Neural crest cell (in vitro differentiated cells): ENCODE measurements at places on chromosomes 4 and X. TPM values are rescaled to one million over a fixed set of nuclear protein-coding genes. Genes with fewer than 3 reads are reported as not detected.
A peak's percentile ranks its signal among the peaks of the same experiment; 100 is the strongest.

Gene FGA
- not detected in 2 replicates for total RNA-seq

GRCh38 chr4:147793569-147794313, 61.9 kb downstream of the ARHGAP10 start:
- no peak overlapping the region for H3K4me3 ChIP-seq
- no peaks in the 10 kb centered on the region for H3K4me1 ChIP-seq
- DNase-seq = no peak
- no peaks in the 10 kb centered on the region for H3K36me3 ChIP-seq

Gene RIPPLY1
- not detected in 2 replicates for total RNA-seq

Gene IQSEC2
- total RNA-seq = 0.96 and 1.7 TPM in 2 replicates

GRCh38 chrX:134622056-134622812, 36.0 kb downstream of the PLAC1 start:
- no peak overlapping the region for H3K4me3 ChIP-seq
- no peak for DNase-seq
- H3K27ac ChIP-seq = no peak overlapping the region
- H3K36me3 ChIP-seq = no peaks in the 10 kb centered on the region
- peaks cover 6% of the 10 kb centered on the region for H3K4me1 ChIP-seq

DNA sequence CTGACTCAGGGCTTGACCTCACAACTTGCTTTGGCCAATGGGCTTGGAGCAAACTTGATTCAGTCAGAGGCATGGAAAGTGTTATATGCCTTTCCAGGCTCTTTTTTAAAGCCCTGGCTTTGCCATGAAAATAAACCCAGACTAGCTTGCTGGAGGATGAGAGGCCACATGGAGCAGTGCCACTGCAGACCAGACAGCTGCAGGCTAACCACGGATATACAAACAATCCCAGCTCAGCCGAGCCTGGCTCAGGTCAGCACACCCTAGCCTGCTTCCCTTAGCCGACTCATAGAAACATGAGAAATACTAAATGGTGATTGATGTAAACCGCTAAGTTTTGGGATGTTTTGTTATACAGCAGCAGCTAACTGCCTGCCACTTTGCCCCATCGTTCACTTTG, 345.1 kb downstream of the ARHGAP10 start:
- H3K4me3 ChIP-seq = no peak overlapping the region
- no peaks in the 10 kb centered on the region for H3K27me3 ChIP-seq
- peaks cover 5% of the 10 kb centered on the region for H3K36me3 ChIP-seq
- no peaks in the 10 kb centered on the region for H3K4me1 ChIP-seq
- no peak overlapping the region for H3K27ac ChIP-seq
- DNase-seq = no peak

GRCh38 chrX:10110316-10110935, 46.3 kb upstream of the CLCN4 start:
- peak overlapping the region; percentile 80 for H3K27ac ChIP-seq
- H3K4me3 ChIP-seq = no peak overlapping the region
- peaks cover 25% of the 10 kb centered on the region for H3K4me1 ChIP-seq
- no peaks in the 10 kb centered on the region for H3K27me3 ChIP-seq

DNA sequence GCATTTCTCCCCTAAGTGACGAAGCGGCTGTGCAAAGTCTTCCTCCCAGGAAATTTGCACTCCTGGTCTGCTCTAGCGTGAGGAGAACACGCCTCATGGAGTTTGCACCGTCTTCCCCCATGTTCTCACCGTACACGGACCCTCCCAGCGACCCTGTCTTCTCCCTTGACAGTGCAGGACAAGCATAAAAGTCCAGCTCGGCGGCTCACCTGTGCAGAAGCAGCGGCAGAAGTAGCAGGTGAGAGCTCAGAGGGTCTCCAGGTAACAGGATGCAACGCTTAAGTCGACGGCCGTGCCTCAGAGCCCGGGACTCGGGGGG, 314 bp downstream of the P2RY8 start:
- H3K4me3 ChIP-seq = no peak overlapping the region
- H3K27ac ChIP-seq = no peak overlapping the region
- no peaks in the 10 kb centered on the region for H3K4me1 ChIP-seq

DNA sequence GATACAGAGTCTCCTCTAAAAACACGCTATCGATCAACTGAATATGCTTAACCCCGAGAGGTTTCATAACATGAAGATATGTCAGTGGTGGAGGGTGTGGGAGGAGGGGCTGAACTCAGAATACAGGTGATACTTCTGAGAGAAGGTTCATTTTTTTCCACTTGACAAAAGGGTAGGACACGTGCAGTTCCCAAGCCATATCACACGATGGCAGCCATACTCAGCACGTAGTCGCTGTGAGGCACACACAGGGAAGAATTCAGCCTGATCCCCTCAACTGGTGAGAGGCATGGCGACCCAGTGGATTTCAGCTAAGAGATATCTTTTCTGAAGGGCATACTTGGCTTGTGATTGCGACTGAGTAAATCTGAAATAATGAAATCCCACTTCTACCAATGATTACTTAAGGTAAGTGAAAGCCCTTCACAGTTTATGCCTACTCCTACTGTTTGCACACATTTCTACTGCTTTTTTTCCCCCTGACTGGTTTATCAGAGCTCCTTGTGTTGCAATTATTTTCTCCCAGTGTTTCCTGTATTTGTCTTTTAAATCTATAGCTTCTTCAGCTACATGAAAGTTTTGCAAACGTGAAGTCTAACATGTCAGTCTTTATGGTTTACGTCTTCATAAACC, 133.1 kb downstream of the CORIN start:
- no peak overlapping the region for H3K27ac ChIP-seq
- no peaks in the 10 kb centered on the region for H3K36me3 ChIP-seq
- peak; percentile 36 for DNase-seq

Gene ZCCHC12
- total RNA-seq = 2.8 and 3.7 TPM in 2 replicates

- H3K27ac ChIP-seq = no peak overlapping the region
- no peak overlapping the region for H3K4me3 ChIP-seq
- no peaks in the 10 kb centered on the region for H3K4me1 ChIP-seq
- no peak for DNase-seq
These were observed 22.3 kb upstream of the EMCN start for GRCh38 chr4:100540131-100540530.

GRCh38 chrX:140608111-140608510, 101.4 kb upstream of the LINC00632 start:
- H3K36me3 ChIP-seq = no peaks in the 10 kb centered on the region
- no peak for DNase-seq
- no peaks in the 10 kb centered on the region for H3K4me1 ChIP-seq
- no peak overlapping the region for H3K27ac ChIP-seq
- no peaks in the 10 kb centered on the region for H3K27me3 ChIP-seq
- H3K4me3 ChIP-seq = no peak overlapping the region

Gene CSN1S1
- not detected in 2 replicates for total RNA-seq

GRCh38 chrX:39740078-39740477, 357.7 kb downstream of the BCOR start:
- H3K27me3 ChIP-seq = no peaks in the 10 kb centered on the region
- DNase-seq = no peak
- no peaks in the 10 kb centered on the region for H3K4me1 ChIP-seq
- H3K4me3 ChIP-seq = no peak overlapping the region
- H3K27ac ChIP-seq = no peak overlapping the region
- H3K36me3 ChIP-seq = no peaks in the 10 kb centered on the region

Gene FGF2
- total RNA-seq = 14.6 and 14.8 TPM in 2 replicates

Gene MTMR8
- total RNA-seq = 4.0 and 5.3 TPM in 2 replicates

Gene SH3BGRL
- 74.9 and 78.7 TPM in 2 replicates for total RNA-seq

Gene CXCR3
- total RNA-seq = not detected in 2 replicates

GRCh38 chr4:151197247-151197646, 79.7 kb upstream of the PRSS48 start:
- H3K4me3 ChIP-seq = peak overlapping the region; percentile 11
- H3K27me3 ChIP-seq = no peaks in the 10 kb centered on the region
- DNase-seq = no peak
- H3K4me1 ChIP-seq = peaks cover 43% of the 10 kb centered on the region
- H3K36me3 ChIP-seq = peaks cover 4% of the 10 kb centered on the region
- H3K27ac ChIP-seq = peak overlapping the region; percentile 15

- peaks cover 40% of the 10 kb centered on the region for H3K4me1 ChIP-seq
- H3K36me3 ChIP-seq = peaks cover 2% of the 10 kb centered on the region
- H3K4me3 ChIP-seq = peak overlapping the region; percentile 88
These were observed 6.2 kb downstream of the MSX1 start for GRCh38 chr4:4865705-4866123.

Gene ZNF732
- total RNA-seq = 4.0 and 5.1 TPM in 2 replicates

DNA sequence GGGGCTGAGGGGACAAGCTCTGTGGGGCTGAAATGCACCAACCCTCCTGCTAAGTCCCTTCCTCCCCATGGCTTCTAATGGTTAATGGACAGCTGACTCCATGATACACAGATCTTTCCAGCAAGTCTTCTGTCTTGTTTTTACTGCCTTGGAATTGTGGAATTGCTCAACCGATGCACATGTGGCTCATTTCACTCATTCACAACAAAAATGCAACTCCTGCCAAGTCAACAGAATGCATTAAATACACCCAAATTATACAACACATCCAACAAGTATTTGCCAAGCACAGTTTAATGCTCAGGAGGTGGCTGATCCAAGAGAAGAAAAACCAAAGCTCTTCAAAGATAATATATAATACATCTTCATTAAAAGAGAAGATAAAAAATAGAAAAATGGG, 61.9 kb upstream of the PAGE4 start:
- no peak overlapping the region for H3K27ac ChIP-seq
- H3K4me3 ChIP-seq = no peak overlapping the region
- no peaks in the 10 kb centered on the region for H3K36me3 ChIP-seq
- H3K4me1 ChIP-seq = peaks cover 2% of the 10 kb centered on the region

Gene C4orf50
- total RNA-seq = 0.02 TPM in 2 replicates

DNA sequence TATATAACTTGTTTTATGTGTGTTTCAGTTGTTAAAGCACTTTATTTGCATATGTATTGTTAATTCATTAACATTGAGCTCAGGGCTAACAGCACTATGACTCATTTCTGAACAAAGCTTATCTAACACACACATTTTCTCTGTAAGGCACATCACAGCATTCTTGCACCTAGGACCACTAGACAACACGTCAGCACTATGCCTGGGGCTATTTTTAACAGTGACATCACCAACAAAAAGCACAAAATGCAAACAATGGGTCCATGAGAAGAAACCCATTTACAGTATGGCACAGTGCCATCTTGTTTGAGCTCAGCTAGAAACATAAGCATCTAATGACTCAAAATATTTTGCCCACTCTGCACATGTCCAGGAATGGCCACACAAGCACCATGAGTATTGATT, 124.4 kb downstream of the RELL1 start:
- H3K36me3 ChIP-seq = peaks cover 30% of the 10 kb centered on the region
- DNase-seq = no peak
- H3K4me3 ChIP-seq = no peak overlapping the region
- H3K27me3 ChIP-seq = no peaks in the 10 kb centered on the region

GRCh38 chrX:131650637-131651410, 107.0 kb downstream of the OR13H1 start:
- peaks cover 15% of the 10 kb centered on the region for H3K4me1 ChIP-seq
- H3K27me3 ChIP-seq = peaks cover 3% of the 10 kb centered on the region
- H3K27ac ChIP-seq = no peak overlapping the region
- H3K36me3 ChIP-seq = peaks cover 5% of the 10 kb centered on the region
- DNase-seq = no peak
- no peak overlapping the region for H3K4me3 ChIP-seq
